ENCODE measurements at places on chromosomes 3 and 15.

GRCh38 chr15:25332306-25332705, 106.5 kb downstream of the UBE3A start:
- DNase-seq: no peak

DNA sequence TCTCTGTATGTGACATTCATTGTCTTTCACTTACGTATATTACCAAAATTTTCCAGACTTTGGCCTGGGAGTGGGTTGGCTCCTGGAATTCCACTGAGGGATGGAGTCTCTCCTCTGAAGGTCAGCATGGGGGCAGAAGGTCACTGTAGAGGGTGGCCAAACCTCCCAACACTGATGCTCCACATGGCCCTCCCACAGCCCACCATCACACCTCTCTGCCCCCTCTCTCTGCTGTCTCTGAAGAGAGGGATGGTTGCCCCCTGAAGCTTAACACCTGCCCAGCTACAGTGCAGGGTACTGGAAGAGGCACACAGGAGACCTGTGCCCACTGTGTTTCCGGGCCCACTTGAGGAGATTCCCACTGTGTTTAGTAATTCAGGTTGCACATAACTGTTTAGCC, 52.2 kb downstream of the CMTM6 start:
- no peak for DNase-seq

- DNase-seq: no peak
Measured at GRCh38 chr3:123629747-123630047, 44.8 kb upstream of the HACD2 start.

DNA sequence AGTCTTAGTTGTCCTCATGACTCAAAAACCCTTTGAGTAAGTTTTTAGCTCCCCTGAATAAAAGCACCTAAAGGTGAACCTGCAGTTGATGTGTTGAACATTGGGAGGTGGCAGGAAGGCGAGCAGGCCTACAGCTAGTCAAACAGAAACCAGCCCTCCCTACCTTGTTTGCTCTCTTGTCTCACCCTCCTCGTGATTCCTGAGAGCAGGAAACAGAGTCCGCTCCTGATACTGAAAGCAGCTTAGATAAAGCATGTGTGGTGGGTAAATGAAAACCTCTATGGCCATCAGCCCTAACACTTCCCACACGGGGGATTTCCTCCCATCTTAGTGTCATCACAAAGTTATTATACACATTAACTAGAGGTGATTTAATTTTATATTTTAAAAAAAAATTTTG, 21.8 kb upstream of the CLDN18 start:
- DNase-seq: no peak

- DNase-seq: no peak
Measured at GRCh38 chr15:20642054-20642767, 100.6 kb upstream of the GOLGA6L6 start.

GRCh38 chr3:71074423-71074822, 509.1 kb downstream of the FOXP1 start:
- DNase-seq: no peak

All from HAP-1 (cell line).